ENCODE measurements at places on chromosomes 16 and 17.

DNA sequence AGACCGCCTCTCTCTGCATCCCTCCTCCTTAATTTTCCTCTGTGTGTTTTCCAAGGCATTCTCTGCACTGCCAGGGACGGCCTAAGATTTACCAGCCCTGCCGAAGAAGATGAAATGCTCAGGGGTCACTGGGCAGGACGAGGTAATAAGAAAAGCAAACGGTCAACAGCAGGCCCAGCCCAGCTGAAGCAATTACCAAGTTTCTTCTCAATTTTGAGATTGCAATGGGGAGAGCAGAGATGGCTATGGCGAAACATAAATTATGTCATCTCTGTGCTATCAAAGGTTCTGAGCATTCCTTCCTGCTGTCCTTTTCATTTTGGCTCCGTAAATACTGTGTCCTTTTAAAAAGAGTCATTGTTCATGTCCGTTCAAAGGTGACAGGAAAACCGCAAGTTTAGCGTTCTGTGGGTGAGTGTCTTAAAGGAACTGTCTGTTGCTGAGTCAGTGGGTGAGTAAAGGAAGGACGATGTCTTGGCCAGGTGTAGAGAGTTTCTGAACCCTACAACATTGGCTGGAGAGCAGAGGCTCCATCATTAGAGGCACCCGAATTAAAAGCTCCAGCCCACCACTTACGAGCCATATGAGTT, 753.9 kb upstream of the EEF2KMT start:
- peak; percentile 67 for DNase-seq

DNA sequence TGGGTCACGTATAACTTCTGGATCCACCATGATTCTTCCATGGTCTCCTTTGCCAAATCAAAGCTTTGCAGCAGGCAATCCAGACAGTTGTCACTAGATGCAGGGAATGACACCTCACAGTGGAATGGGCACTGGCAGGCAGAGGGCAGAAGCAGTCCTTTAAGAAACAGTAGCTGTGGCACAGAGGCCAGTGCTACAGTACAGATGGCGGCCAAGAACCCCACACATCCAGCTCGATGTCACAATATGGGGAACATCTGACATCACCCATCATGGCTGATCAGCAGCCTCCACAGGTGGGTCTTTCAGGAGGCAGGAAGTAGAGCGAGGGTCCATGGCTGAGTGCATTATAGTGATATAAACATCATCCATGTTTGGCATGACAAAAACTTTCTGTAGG, 18.8 kb upstream of the ERN1 start:
- DNase-seq = peak; percentile 41

DNA sequence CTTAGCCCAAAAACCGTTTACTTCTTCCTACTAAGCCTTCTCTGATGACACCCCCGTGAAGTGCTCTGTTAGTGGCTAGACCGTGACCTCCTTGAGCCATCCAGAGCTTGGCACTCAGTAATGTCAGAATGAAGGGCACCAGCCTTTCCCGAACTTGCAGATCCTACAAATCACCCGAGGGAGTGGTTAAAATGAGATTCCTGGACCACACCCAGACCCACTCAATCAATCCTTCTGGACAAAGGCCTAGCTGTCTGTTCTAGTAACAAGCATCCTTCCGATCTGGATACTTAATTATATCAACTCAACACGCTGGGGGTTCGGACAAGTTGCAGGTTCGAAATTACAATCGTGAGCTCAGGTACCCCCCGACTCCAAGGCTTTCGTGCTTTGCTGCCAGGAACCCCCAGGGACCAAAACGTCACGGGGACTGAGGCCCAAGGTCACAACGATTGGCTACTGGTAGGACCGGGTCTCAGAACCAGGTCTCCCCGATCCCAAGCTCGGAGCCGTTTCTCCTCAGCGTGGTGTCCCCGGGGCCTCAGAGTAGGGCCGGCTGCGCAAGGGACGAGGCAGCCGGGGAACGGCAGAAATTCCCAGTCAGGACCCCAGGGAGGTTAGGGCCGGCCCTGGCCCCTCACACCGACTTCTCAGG, 527 bp downstream of the CIAPIN1 start:
- DNase-seq = peak; percentile 63

DNA sequence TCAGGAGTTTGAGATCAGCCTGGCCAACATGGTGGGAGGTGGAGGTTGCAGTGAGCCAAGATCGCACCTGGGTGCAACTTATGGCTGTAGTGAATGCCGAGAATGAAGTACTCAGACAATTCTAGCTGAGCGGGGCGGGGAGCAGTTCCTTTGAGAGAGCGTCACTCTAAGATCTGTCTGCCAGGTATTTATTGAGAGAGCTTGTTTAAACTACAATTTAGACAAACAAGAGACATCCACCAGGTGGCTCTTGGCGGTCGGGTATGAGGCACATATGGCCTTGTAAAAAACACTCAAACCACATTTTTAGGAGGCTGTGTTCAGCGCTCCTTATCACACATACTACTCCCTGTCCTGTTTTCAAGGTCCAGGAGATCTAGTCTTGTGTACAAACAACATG, 40.6 kb upstream of the CDH1 start:
- DNase-seq = no peak

DNA sequence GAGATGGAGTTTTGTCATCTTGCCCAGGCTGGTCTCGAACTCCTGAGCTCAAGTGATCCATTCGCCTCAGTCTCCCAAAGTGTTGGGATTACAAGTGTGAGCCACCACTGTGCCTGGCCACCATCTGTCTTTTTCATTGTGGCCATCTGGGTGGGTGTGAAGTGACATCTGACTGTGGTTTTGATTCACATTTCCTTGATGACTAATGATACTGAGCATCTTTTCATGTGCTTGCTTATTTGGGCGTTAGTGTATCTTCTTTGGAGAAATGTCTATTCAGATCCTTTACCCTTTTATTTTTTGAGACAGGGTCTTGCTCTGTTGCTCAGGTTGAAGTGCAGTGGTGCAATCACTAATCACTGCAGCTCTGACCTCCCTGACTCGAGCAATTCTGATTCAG, 53.9 kb upstream of the ERN1 start:
- DNase-seq = peak; percentile 22

- no peak for DNase-seq
Measured at GRCh38 chr16:23868136-23868535, 32.4 kb downstream of the PRKCB start.

DNA sequence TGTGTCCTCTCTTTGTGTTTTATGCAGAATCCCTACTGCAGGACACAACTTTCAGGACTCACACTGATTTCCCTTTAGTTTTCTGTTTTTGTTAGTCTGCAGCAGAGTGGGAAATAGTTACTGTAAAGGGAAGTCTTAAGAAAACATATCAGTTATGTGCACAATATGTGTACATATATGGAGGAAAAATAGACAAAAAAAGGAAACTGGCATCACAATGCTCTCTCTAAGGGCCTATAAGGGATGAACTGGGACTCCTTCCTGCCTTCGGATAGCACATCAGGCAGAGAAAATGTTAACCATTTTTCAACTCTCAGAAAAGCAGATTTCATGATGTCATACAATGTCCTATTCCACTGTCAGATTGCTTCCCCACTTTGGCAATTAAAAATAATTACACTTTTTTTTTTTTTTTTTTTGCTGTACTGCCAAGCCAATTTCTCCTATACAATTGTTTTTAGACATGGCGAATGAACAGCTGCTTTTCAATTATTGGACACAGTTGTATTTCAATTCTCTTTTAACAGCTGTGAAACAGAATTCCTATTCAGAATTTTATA, 112.5 kb upstream of the KCNJ16 start:
- DNase-seq = no peak
